NCI-H460 (cell line): ENCODE measurements at places on chromosomes 3 and 15. TPM values are rescaled to one million over a fixed set of nuclear protein-coding genes. Genes with fewer than 3 reads are reported as not detected.

The ANKDD1A gene
- 1.6 and 1.7 TPM in 2 replicates for total RNA-seq

The AP3B2 gene
- 0.89 and 1.1 TPM in 2 replicates for total RNA-seq

The CD86 gene
- not detected in 2 replicates for total RNA-seq

The SEC22A gene
- 18.5 and 21.7 TPM in 2 replicates for total RNA-seq

The RGMA gene
- total RNA-seq: 0.42 and 0.72 TPM in 2 replicates

The PROK2 gene
- 0.07 TPM in 1 of 2 replicates, not detected in the other for total RNA-seq

The CHD2 gene
- 28.3 and 40.4 TPM in 2 replicates for total RNA-seq

GRCh38 chr3:148532326-148532725 lies 165.4 kb upstream of the AGTR1 start:
- no peak for DNase-seq

- no peak for DNase-seq
These were observed 43.7 kb upstream of the ADPGK start for GRCh38 chr15:72827226-72827625.

DNA sequence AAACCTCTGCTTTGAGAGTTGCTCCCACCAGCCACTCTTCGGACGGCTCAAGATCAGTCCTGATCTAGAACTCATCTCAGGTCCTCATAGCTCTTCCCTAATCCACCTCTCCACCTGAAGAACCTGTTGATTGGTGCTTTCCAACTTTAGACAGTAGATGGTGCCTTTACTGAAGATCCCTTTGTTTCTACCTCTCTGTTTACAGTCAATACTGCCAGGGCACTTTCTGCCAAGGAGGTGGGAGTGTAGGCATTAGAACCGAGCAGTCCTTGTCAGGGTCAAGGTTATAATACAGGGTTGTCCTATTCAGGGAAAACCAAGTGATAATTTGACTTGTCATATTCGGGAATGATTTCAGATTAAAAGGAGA lies 1.2 kb downstream of the CGNL1 start:
- no peak for DNase-seq

- DNase-seq: no peak
These were observed 17.5 kb downstream of the ANKRD63 start for GRCh38 chr15:40265355-40265754.

DNA sequence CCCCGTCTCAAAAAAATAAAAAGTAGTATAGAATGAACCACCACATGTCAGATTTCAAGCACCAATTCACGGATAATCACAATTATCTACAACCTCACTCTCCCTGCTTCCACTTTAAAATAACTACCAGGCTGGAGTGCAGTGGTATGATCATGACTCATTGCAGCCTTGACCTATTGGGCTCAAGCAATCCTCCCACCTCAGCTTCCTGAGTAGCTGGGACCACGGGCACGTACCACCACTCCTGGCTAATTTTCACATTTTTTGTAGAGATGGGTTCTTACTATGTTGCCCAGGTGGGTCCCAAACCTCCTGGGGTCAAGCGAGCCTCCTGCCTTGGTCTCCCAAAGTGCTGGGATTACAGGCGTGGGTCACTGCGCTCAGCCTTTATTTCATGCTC lies 38.1 kb upstream of the LDHAL6B start:
- DNase-seq: no peak

GRCh38 chr3:150912501-150912900 lies 7.3 kb upstream of the MINDY4B start:
- DNase-seq: no peak

GRCh38 chr15:67892559-67893377 lies 52.9 kb upstream of the RNU6-1 start:
- DNase-seq: no peak

- DNase-seq: peak; percentile 52
These were observed 44.0 kb downstream of the CCDC54 start for GRCh38 chr3:107421170-107421792.

- DNase-seq: no peak
These were observed 132.8 kb downstream of the KCNAB1 start for GRCh38 chr3:156253150-156253549.

- no peak for DNase-seq
These were observed 91.1 kb downstream of the TBL1XR1 start for GRCh38 chr3:177106184-177106583.

DNA sequence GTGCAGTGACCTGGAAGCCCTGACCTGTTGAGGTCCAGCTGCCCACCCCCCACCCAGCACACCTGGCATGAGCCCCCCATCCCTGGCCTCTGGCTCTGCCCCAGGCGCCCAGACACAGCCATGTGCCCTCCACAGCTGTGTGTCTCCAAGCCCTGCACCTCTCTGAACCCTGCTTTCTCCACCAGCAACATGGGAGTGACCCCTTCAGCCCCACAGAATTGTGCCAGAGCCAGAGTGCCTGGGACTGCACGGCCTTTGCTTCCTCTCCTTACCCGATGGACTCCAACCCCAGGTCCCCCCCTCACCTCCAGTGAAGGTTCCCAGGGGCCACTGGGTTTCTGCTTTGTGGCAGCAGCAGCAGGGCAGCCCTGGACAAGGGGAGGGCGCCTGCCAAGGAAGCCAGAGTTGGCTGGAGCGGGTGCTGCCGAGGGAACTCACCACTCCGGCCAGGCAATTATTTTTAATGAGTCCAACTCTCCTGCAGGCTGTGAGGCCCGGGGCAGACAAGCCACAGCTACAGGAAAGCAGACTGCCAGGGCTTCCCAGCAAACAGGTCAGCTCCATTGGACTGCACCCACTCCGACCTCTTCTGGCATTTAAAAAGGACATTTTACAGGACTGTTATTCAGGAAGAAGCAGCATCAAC lies 24.1 kb downstream of the PRR20G start:
- DNase-seq: no peak
